ENCODE measurements at places on chromosomes 1 and 21.

GRCh38 chr1:17686258-17686657 is 68.9 kb upstream of the ACTL8 start:
- DNase-seq = no peak

GRCh38 chr1:228691926-228692325 is 43.4 kb upstream of the RHOU start:
- peak; percentile 10 for DNase-seq

DNA sequence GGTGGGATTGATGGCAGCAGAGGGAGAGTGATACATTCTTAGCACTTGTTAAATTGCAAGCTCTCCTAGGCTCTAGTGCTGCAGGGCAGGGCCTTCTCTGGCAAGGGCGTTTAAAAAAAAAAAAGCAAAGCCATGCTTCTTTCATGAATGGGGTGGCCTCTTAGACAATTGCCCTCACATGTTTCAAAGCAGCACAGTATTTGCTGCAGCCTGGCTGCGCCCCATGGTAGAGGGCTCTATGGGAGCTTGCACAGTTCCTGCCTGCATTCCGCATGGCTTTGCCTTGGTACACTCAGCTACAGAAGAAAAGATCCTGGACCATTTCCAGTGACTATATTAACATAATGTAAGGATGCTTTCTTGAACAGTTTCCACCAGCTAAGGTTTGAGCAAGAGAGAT is 267.2 kb downstream of the ZNF648 start:
- DNase-seq = peak; percentile 84

- no peak for DNase-seq
Observed at GRCh38 chr21:18477043-18477442, 73.5 kb upstream of the TMPRSS15 start.

DNA sequence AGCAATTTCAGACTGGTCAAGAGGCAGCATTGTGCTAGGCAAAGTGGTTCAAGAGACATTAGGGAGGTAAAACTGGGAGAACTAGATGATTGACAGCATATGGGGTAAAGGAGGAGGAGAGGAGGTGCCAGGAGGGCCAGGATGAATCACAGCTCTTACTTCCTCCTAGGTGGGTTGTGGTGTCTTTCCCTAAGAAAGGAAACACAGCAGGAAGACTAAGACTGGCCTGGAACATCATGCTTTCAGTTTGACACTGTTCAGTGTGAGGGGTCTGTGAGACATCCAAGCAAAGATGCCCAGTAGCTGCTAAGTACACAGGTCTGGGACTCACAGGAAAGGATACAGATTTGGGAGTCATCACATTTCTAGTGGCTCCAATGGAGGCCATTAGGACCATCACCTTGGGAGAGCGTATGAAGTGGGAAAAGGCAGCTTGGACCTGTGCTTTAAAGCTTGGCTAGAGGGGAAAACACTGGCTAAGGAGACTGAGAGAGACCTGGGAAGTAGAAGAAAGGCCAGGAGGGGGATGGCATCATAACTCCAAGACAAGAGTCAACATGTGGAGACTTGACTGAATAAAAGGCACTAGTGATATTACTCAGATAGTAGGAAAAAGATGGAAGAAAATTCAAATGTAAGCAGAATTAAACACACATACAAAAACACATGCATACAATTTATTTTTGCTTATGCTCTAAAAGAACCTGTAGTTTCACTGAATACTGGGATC is 17.3 kb downstream of the CD58 start:
- DNase-seq = no peak

GRCh38 chr1:244053831-244054230 is 2.7 kb downstream of the ZBTB18 start:
- DNase-seq = peak; percentile 91

- peak; percentile 79 for DNase-seq
Observed at GRCh38 chr1:7334475-7335035, 436.5 kb upstream of the VAMP3 start.

DNA sequence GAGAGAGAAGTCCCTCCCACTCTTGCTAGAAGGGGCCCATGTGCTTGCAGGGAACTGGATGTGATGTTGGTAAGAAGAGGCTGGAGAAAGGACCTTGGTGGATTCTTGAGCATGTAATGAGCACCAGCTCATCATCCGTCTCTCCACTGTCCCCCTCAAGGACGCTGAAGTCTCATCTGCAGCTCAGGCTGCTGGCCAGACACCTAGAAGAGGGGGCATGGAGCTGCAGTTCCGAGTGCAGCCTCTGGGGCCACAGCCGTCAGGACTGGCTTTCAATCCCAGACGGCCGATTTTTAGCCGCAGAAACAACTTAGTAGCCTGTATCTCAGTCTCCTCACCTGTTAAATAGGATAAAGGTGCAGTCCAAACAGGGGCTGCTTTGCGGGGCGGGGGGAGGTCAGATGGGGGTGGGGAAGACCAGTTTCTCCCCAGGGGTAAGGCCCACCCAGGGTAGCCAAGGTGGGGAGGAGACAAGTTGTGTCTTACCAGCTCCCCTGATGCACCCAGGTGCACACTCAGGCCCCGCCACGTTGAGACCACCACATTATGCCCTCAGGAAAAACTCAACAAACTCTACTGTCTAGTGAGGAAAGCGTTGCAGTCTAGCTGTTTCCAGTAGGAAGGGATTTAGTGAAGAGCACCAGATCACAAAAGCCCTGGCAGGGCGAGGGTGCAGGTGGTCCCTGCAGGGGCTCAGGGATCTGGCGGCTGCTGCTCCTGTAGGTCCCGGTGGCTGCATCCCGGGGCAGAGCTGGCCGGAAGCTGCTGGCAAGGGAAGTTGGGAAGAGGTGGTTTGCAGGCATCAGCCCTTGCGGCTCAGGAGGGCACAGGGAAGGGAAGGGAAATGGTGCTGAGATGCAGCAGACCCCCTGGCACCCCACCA is 29.5 kb downstream of the LDLRAP1 start:
- DNase-seq = no peak

GRCh38 chr1:228811712-228812305 is 76.5 kb downstream of the RHOU start:
- DNase-seq = no peak

- DNase-seq = no peak
Observed at GRCh38 chr1:9714257-9714718, 62.8 kb downstream of the PIK3CD start.
